Nephron progenitor cell (in vitro differentiated cells): ENCODE measurements at places on chromosomes 7 and 10.

DNA sequence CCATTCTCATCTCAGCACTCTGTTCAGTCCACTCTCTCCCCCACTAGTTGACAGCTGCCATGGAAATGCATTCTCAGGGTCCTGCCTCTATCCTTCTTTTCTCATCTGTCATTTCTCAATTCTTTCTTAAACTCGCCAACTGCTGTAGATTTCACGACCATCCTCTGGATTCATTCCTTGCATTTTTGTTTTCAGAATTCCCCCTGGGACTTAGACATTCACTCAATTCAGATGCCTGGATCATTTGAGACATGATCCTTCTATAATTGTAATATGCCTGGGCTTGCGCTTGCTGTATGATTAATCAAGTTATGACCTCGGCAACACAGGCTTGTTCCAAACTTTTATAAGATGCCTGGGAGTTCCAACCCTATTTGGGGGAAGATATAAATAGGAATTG lies 104.5 kb downstream of the RAB11FIP2 start:
- no peak for DNase-seq

- DNase-seq = no peak
These were observed 24.6 kb downstream of the VSIR start for GRCh38 chr10:71748671-71749191.

GRCh38 chr10:72831696-72832409 lies 61.7 kb upstream of the OIT3 start:
- DNase-seq = no peak

DNA sequence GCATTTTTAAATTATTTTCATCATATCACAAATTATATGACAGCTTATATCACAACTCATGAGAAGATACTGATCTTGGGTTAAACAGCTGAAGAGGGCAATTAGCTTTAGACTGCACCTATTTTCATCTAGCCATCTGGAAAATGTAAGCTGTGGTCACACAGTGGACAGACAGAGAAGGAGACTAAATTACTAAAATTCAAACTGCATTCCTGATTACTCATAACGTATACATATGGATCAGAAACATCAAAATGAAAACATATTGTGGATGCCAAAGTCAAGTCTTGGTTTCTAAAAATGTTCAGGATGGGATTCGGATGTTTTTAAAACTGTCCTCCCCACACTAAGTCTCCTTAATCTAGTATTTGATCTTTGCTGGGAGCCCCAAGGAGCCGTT lies 6.6 kb downstream of the BBIP1 start:
- no peak for DNase-seq

- peak; percentile 52 for DNase-seq
These were observed 732 bp downstream of the FAM53B start for GRCh38 chr10:124743191-124744101.

- DNase-seq = no peak
These were observed 216.9 kb downstream of the C7orf25 start for GRCh38 chr7:42694894-42695507.

GRCh38 chr10:88557658-88558057 lies 25.5 kb downstream of the RNLS start:
- DNase-seq = no peak

- DNase-seq = no peak
These were observed 6.7 kb downstream of the TLL2 start for GRCh38 chr10:96507044-96507443.

- DNase-seq = no peak
These were observed 558 bp downstream of the ARHGAP22 start for GRCh38 chr10:48604039-48604990.

GRCh38 chr7:46626691-46627310 lies 705.7 kb upstream of the IGFBP3 start:
- DNase-seq = no peak

- no peak for DNase-seq
These were observed 44.0 kb downstream of the LDB3 start for GRCh38 chr10:86712317-86712707.

GRCh38 chr7:130648580-130648979 lies 20.0 kb downstream of the COPG2 start:
- DNase-seq = no peak

GRCh38 chr7:49111706-49112105 lies 187.4 kb downstream of the CDC14C start:
- DNase-seq = no peak

DNA sequence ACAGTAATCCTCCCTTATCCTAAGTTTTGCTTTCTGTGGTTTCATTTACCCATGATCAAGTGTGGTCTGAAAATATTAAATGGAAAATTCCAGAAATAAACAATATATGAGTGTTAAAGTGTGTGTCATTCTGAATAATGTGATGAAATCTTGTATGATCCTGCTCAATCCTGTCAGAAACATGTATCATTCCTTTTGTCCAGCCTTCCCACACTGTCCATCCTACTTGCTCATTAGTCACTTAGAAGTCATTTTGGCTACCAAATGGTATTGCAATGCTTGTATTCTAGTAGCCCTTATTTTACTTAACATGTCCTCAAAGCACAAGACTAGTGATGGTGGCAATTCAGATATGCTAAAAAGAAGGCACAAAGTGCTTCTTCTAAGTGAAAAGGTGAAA lies 1211.2 kb upstream of the SORCS1 start:
- DNase-seq = no peak

DNA sequence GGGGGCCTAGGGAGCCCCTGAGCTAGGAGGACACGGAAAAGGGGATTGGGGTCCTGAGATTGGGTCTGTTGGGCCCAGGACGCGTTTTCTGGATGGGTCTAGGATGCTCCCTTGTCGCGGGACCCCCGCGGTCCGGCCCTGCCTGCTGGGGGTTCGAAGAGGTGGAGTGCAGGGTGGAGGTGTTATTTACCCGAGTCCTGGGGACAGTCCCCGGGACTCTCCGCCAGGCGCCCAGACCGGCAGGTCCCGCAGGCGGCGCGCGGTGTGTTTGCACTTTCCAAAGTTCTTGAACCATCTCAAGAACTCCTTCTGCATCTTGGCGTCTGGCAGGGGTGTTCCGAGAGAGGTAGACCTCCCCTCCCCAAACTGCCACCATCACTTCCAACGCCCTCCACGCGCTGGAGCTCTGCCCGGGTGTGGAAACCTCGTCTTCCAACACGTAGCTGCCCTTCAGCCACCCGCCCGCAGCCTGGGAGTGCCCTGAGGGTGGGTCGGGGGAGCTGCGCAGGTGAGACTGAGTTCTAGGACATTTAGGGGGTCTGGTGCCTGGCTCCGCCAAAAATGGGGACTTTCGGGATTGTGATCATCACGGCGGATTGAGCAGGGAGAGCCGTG lies 569 bp downstream of the CAV1 start:
- peak; percentile 25 for DNase-seq
